ENCODE measurements at places on chromosomes 16 and 17. TPM values are rescaled to one million over a fixed set of nuclear protein-coding genes. Genes with fewer than 3 reads are reported as not detected.
A peak's percentile ranks its signal among the peaks of the same experiment; 100 is the strongest.

- H3K27ac ChIP-seq, result no peak overlapping the region
- no peaks in the 10 kb centered on the region for H3K27me3 ChIP-seq
- no peak for ATAC-seq
Observed at GRCh38 chr17:80599546-80600305, 55.1 kb downstream of the RPTOR start.

- no peak overlapping the region for H3K27ac ChIP-seq
- ATAC-seq, result no peak
- H3K27me3 ChIP-seq, result no peaks in the 10 kb centered on the region
- no peaks in the 10 kb centered on the region for H3K4me1 ChIP-seq
- H3K4me3 ChIP-seq, result no peak overlapping the region
Observed at GRCh38 chr17:22268214-22268911, 576.0 kb downstream of the KCNJ18 start.

- H3K27me3 ChIP-seq, result no peaks in the 10 kb centered on the region
- no peaks in the 10 kb centered on the region for H3K4me1 ChIP-seq
- H3K36me3 ChIP-seq, result peaks cover 97% of the 10 kb centered on the region
- H3K27ac ChIP-seq, result no peak overlapping the region
Observed at GRCh38 chr16:3514621-3515020, 13.8 kb downstream of the CLUAP1 start.

ITPRIPL2 gene
- 57.7 TPM for total RNA-seq

KRTAP2-2 gene
- not detected for total RNA-seq

DNA sequence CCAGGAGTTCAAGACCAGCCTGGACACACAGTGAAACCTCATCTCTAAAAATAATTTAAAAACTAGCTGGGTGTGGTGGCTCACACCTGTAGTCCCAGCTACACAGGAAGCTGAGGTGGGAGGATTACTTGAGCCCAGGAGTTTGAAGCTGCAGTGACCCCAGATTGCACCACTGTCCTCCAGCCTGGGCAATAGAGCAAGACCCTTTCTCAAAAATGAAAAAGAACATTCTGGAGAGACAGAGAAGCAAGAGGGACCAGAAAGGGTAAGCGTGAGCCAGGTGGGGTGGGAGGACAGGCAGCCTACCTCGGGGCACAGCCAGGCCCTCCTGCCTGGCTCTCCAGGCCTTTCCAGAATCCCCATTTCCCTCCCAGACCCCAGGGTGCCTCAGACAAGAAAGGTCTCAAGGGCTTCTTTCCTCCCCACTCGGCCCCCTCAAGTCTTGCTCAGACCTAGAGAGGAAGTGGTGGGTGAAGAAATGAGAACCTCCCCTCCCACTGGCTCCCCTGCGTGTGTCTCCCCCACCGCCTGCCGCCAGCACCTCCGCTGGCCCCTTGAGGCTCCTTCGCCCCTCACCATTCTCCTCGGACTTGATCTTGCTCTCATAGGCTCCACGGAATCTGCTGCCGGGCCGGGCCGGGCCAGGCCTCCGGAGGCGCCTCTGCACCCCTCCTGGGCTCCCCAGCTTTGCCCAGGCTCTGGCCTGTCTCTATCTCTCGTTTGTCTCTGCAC is 503 bp downstream of the C16orf54 start:
- H3K36me3 ChIP-seq, result no peaks in the 10 kb centered on the region
- H3K27me3 ChIP-seq, result peaks cover 22% of the 10 kb centered on the region
- H3K4me3 ChIP-seq, result peak overlapping the region; percentile 17
- H3K4me1 ChIP-seq, result no peaks in the 10 kb centered on the region

ITGAD gene
- total RNA-seq, result not detected

DNA sequence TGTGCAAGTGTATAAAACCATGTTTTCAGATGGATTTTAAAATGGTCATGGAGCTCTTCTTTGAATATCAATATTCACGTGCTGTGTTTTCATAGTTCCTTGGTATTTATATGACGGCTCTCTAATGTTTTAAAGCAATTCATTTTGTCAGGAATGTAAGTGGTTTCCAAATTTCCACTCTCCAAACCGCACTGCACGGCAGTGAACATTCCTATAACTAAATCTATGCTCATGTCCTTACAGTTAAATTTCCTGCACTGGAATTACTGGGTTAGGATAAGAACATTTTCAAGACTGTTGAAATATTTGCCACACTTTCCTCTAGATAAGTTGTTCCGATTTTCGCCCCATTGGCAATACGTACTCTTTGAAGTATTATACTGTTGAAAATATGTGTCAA is 398.9 kb downstream of the PMP22 start:
- H3K27me3 ChIP-seq, result no peaks in the 10 kb centered on the region
- H3K4me3 ChIP-seq, result no peak overlapping the region
- H3K27ac ChIP-seq, result no peak overlapping the region
- H3K36me3 ChIP-seq, result no peaks in the 10 kb centered on the region
- ATAC-seq, result no peak

GRCh38 chr16:31371619-31372484 is 16.9 kb downstream of the ITGAX start:
- no peak overlapping the region for H3K4me3 ChIP-seq
- no peaks in the 10 kb centered on the region for H3K4me1 ChIP-seq
- ATAC-seq, result no peak
- no peak overlapping the region for H3K27ac ChIP-seq

TP53TG3C gene
- total RNA-seq, result not detected

DNA sequence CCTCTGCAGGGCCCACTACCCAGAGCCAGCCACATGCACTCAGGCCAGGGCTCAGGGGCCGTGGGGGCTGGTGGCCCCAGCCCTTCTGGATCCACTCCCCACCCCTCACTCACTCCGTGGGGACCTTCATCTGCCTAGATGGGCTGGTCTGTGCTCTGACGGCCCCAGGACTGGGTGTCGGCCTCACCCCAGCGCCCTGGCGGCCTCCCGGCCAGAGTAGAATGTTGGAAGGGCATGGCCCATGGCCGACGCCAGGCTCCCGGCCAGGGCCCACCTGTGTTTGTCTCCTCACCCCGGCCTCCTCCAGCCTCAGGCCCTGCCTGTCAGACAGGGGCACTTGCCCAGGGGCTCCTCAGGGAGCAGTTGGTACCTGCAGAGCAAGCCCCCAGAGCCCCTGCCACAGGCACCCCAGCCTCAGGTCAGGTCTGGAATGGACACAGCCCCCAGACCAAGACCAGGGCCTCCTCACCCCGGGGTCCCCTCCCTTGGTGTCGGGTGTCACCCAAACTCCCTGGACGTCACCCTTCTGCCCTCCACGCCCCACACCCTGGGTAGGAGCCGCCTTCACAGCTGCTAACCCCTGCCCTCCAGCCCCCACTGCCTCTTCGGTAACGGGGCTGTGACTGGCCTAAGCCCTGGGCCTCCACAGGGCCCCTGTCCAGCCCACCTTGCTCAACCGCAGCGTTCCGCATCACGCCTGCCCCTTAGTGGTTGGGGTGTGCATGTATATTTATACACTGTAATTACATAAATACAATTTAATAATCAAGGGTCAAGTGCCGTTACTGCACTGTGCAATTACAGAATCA is 3.0 kb upstream of the CDH15 start:
- peaks cover 93% of the 10 kb centered on the region for H3K27me3 ChIP-seq
- peaks cover 34% of the 10 kb centered on the region for H3K4me1 ChIP-seq
- no peak overlapping the region for H3K27ac ChIP-seq
- H3K4me3 ChIP-seq, result no peak overlapping the region

SLC16A13 gene
- 0.58 TPM for total RNA-seq

DNA sequence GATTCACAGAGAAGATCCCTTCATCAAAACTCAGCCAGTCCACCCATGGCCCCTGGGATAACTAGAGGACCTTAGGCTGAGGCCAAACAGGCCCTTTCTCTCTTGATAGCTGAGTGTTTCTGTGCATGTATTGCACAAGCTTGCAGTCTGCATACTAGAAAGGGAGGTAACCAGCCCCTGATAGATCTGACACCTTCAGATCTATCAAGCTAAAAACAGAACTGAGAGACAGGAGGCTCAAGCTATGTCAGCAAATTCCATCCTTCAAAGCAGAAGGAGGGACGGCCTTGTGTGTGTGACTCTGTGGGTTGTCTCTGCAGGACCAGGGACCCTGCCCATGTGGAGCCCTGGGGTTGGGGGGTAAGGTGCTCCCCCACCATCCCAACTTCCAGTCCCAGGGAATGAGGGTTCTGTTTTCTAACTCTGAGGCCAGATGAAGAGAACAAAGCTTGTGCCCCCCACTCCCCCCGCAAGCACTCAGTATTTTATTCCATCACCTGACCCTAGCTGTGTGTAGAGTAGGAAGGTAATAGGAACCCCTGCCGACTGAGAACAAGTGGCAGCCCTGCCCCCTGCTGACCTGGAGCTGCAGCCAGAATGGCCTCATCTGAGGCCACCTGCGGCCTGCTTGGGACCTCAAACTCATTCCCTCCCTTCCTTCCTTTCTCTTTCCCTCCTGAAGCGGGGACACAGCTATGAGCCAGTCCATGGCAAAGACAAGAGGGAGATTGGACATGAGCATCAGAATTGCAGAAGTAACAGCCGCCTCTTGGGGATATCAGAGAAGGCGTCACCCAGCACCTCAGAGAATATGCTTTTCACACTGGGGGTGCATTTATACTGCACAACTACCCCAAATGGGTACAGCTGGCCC is 63.8 kb downstream of the SMPD3 start:
- H3K27ac ChIP-seq, result no peak overlapping the region
- H3K4me1 ChIP-seq, result no peaks in the 10 kb centered on the region
- H3K4me3 ChIP-seq, result no peak overlapping the region
- no peak for ATAC-seq
- peaks cover 12% of the 10 kb centered on the region for H3K27me3 ChIP-seq
- H3K36me3 ChIP-seq, result no peaks in the 10 kb centered on the region

DNA sequence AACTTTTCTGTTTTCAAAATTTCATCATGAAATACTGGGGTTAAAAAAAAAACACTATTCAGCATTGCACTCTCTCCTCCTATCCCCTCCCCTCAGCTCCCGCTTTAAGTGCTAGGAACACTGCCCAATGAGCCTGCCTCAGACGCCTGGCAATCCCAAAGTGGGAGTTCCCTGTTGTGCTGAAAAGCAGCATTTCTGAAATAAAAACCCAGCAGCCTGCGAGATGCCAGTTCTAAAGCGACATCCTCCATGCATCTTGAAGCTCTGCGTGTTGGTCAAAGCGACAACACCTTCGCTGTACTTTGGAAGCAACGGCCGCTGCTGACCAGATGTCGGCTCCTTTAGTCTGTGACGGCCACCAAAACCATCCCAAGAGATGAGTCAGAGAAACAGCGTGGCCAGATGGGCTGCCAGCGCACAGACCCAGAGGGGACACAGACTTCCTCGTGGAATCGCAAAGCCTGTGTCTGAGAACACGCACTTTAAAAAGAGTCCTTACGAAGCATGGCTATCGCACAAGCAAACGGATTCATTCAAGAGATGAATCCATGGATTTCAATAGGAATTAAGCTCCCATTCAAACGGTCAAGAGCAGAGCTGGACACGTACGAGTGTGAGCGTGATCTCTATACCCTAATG is 32.8 kb downstream of the FBXO31 start:
- no peaks in the 10 kb centered on the region for H3K27me3 ChIP-seq
- peak; percentile 30 for ATAC-seq
- no peaks in the 10 kb centered on the region for H3K36me3 ChIP-seq
- H3K27ac ChIP-seq, result no peak overlapping the region
- H3K4me1 ChIP-seq, result peaks cover 13% of the 10 kb centered on the region

SEPTIN1 gene
- 0.59 TPM for total RNA-seq

DNA sequence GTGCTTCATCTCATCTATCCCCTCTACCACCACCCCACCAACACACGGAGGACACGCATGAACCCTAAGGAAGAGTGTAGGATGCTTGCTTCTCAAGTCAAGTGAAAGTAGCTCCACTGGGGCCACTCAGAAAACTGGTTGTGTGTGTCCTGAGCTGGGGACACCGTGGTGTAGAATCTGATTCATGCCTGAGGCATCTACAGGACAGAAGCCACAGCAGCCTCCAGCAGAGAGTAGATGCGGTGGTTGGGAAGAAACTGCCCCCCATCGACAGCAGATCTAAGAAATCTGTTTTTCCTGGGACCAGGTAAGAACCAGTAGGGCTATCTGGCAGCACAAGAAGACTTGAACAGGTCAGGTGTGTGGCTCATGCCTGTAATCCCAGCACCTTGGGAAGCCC is 51.9 kb upstream of the HLF start:
- no peaks in the 10 kb centered on the region for H3K36me3 ChIP-seq
- H3K27ac ChIP-seq, result no peak overlapping the region
- no peak for ATAC-seq
- H3K4me1 ChIP-seq, result no peaks in the 10 kb centered on the region
- H3K27me3 ChIP-seq, result no peaks in the 10 kb centered on the region
